ENCODE measurements at places on chromosomes 3 and 15. TPM values are rescaled to one million over a fixed set of nuclear protein-coding genes. Genes with fewer than 3 reads are reported as not detected.

Gene PCSK6
- total RNA-seq: 34.4 TPM

Gene GPR15
- total RNA-seq: not detected

Gene CNTN3
- total RNA-seq: 0.22 TPM

Gene GTF2E1
- total RNA-seq: 33.3 TPM

Gene MKRN3
- total RNA-seq: 0.65 TPM

Gene FOXB1
- not detected for total RNA-seq

Gene DPPA4
- not detected for total RNA-seq

Gene P2RY12
- not detected for total RNA-seq

Gene ALG3
- total RNA-seq: 17.8 TPM

Gene IQCH
- 0.69 TPM for total RNA-seq

Gene ACP3
- total RNA-seq: not detected

Gene SLC22A13
- 0.09 TPM for total RNA-seq

Gene GRAMD2A
- under 0.01 TPM for total RNA-seq

Gene CAMKV
- total RNA-seq: not detected

Gene STRIT1
- not detected for total RNA-seq

Gene CELF6
- 0.17 TPM for total RNA-seq

Gene MYZAP
- total RNA-seq: 81.3 TPM

Gene HAUS2
- total RNA-seq: 23.1 TPM

Gene RETNLB
- not detected for total RNA-seq

Gene FEZF2
- not detected for total RNA-seq

Gene RTP3
- total RNA-seq: not detected

Gene SEMA7A
- total RNA-seq: 0.60 TPM

Gene IL16
- 3.3 TPM for total RNA-seq

Gene TMIE
- total RNA-seq: 0.09 TPM

Gene SCN11A
- total RNA-seq: 0.09 TPM

Gene SLC25A26
- 20.7 TPM for total RNA-seq

Gene HRG
- not detected for total RNA-seq

Gene GOLGA8T
- not detected for total RNA-seq

Gene ZNF609
- total RNA-seq: 15.3 TPM

Gene MCF2L2
- total RNA-seq: 0.09 TPM

Gene FMN1
- total RNA-seq: 0.11 TPM

Gene TICRR
- total RNA-seq: 0.69 TPM

Gene PPP4R2
- 86.5 TPM for total RNA-seq

Gene MED12L
- total RNA-seq: 0.17 TPM

Gene UBAP1L
- total RNA-seq: 3.1 TPM

Gene ISL2
- 0.69 TPM for total RNA-seq

Gene LZTFL1
- total RNA-seq: 13.8 TPM

Gene SENP8
- total RNA-seq: 1.2 TPM

Gene PLA2G4D
- total RNA-seq: not detected

Gene CCDC39
- not detected for total RNA-seq

Gene LRRC31
- total RNA-seq: not detected

Gene GRK7
- not detected for total RNA-seq

Gene CLDN16
- total RNA-seq: not detected

Gene NANOGP8
- not detected for total RNA-seq

Gene CCR2
- total RNA-seq: not detected

Gene SCN5A
- 9.8 TPM for total RNA-seq

Gene MUC20
- total RNA-seq: 0.34 TPM

Gene NEO1
- total RNA-seq: 1.0 TPM
